ENCODE measurements at places on chromosomes 5 and 9.

DNA sequence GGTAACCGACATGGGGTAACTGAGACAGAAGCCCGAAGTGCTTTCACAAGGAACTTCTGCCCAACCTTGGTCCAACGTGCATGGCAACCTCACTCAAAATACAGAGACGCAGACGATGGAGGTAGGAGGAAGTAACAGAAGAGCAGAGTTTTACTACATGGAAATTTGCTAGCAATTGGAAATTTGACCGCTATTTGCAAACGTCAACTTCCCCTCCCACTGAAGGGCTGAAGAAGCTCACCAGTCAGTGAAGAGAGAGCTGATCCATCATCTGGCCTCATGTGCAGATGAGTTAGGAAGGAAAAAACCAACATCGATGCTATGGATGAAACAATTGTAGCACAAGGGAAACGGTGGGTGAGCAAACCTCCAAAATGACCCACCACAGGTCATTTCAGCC is 196.7 kb downstream of the RGS3 start:
- no peak for DNase-seq

GRCh38 chr5:62982348-62982747 is 403.7 kb downstream of the LRRC70 start:
- DNase-seq, result no peak

GRCh38 chr5:177403792-177404640 is 3.6 kb upstream of the PFN3 start:
- no peak for DNase-seq

DNA sequence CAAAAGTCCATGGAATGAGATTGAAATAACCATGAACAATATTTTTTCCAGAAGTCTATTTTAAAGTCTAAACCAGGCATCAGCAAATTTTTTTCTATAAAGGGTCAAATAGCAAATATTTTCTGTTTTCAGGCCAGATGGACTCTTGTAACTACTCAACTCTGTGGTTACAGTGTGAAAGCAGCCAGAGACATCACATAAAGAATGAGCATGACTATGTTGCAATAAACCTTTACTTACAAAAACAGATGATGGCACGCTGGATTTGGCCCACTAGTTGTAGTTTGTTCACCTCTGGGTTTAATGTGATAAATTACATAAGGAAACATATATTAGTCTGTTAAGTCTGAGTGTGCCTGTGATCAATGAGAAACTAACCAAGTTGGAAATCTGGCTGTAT is 319.2 kb downstream of the TRPM3 start:
- DNase-seq, result peak; percentile 46

- no peak for DNase-seq
Measured at GRCh38 chr5:137352095-137352494, 147.0 kb downstream of the SPOCK1 start.

GRCh38 chr5:33369485-33370465 is 71.0 kb upstream of the TARS1 start:
- DNase-seq, result peak; percentile 89
